ENCODE measurements at places on chromosomes 12 and 14.

GRCh38 chr12:19005257-19005801, 124.2 kb upstream of the PLEKHA5 start:
- DNase-seq = no peak

- DNase-seq = no peak
Observed at GRCh38 chr14:85622106-85622505, 92.2 kb downstream of the FLRT2 start.

- DNase-seq = no peak
Observed at GRCh38 chr14:63492391-63492790, 50.8 kb downstream of the PPP2R5E start.

- no peak for DNase-seq
Observed at GRCh38 chr12:132560614-132561426, 49.6 kb downstream of the LRCOL1 start.

DNA sequence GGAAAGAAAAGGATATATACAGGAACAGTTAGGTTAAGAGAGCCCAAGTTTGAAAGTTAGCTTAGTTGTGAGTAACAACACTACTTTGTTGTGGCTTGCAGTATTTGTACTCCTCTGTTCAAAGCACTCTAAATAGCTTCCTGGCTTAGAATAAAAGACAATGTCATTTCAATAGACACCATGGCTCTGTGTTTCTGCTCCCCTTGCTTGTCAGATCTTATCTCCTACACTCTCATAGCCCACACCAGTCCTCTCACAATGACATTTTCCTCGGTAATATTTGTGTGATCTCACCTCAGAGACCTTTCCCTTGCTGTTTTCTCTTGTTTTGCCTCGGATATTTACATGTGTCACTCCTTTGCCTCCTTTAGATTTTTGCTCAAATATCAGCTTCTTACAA, 418.4 kb downstream of the MDGA2 start:
- DNase-seq = no peak

DNA sequence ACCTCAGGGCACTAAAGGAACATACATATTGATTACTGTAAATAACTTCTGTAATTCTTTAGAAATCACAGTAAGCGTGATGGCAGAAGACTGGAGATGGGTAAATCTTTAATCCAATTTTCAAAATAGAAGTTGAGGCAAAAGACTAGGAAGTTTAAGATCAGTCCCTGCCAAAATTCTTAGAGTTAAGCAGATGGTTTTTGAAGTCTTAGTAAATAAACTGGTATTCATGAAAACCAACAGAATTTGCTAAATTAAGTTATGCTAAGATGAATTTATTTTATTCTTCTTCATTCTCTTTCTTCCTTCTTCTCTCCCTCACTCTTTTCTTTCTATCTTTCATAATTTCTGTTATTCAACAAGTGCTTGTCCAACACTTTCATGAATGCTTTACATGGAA, 98.4 kb upstream of the GARIN6 start:
- DNase-seq = no peak

- DNase-seq = no peak
Observed at GRCh38 chr14:100691395-100692056, 35.2 kb upstream of the DLK1 start.

DNA sequence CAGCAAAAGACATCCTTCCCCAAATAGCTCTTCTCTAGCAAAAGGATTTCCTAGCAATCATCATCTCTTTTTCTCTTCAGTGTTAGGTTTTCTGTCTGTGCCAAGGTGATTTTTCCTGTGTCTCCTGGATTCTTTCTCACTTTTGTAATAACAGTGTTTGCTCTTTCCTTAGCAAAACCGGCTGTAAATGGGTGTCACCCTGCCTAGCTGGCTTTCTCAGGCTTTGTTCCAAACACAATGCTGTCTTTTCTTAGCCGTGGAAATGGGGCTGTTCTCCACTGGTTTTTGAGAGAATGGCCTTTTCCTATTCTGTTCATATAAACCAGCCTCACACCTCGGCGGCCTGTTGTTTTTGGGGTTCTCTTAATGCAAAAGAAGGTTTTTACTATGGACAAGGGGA, 21.9 kb downstream of the JDP2 start:
- no peak for DNase-seq

- DNase-seq = peak; percentile 60
Observed at GRCh38 chr12:102885043-102885932, 31.8 kb downstream of the PAH start.

DNA sequence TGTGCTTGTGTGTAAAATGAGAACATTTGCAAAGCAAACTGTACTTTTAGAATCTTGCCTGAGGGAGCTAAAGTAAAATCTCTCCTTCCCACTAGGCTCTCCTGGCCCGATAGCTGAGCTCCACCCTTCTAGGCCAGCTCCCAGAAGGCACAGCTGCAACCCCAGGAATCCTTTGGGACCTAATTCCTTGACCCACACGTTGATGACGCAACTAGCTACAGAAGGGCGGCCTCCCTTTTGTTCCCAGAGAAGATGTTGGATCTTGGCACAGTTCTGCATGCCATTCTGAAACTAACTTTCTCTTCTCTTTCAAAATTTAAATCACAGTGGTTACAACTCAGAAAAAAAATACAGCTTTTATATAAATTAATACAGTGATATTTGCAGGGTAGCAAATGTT, 268.1 kb downstream of the EGLN3 start:
- DNase-seq = no peak

- DNase-seq = no peak
Observed at GRCh38 chr12:62913380-62913779, 21.6 kb downstream of the PPM1H start.

DNA sequence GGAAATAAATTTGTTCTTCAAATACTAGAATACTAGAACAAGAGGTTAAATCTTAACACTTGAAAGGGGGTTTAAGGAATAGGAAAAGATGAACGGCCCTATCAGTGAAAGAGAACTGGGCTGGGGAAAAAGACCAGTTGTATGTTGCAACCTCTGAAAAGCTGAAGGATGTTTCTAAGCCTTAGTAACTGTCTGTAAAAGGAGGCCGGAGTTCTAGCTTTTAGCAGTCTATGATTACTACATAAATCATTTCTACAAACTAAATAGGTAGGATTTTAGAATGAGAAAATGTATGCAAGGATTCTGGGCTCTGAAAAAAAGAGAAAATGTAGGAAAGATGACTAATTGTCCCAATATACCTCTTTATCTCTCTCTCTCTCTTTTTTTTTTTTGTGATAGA, 4.9 kb downstream of the CERS5 start:
- DNase-seq = no peak

DNA sequence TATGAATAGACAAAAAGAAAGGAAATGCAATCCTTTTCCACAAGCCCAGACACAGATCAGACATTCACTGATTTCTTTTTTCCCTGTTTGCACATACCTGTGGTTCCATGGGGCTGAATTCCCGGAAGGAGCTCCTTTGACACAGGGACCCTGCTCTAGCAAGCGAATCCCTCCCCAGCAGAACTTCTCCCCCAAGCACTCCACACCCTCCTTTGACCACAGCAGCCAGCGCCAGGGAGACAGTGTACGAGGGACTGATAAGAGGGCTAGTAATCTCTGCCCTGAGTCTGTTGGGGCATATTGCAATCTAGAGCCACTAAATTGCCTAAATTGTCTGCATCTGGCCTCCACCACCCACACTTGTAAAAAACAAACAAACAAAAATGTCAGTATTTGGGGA, 83.4 kb upstream of the NTF3 start:
- DNase-seq = no peak

DNA sequence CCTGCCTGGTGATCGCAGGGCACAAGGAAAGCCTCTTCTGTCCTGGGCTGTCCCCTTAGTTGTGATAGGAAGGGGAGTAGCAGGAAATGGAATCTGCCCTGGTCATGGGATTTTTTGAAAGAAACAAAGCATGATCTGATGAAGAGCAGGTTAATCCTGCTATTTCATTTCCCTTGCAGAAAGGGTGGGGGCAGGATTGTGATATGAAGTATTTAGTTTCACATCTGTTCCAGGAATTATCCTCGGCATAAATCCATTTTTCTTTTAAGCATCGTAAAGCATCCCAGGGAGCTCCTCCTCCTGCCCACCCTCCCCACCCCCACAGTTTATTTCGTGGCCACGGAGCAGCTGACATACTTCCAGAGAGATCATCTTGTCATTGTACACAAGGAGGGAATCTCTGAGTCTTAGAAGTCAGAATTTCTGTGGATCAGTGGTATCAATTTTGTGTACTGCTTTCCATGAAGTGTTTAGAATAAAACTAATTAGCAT, 53.1 kb downstream of the TGFB3 start:
- no peak for DNase-seq

GRCh38 chr14:43789458-43789857, 717.6 kb downstream of the FSCB start:
- no peak for DNase-seq

- DNase-seq = no peak
Observed at GRCh38 chr12:106068296-106068695, 70.5 kb downstream of the NUAK1 start.

GRCh38 chr14:73443758-73444157, 14.6 kb downstream of the NUMB start:
- no peak for DNase-seq

DNA sequence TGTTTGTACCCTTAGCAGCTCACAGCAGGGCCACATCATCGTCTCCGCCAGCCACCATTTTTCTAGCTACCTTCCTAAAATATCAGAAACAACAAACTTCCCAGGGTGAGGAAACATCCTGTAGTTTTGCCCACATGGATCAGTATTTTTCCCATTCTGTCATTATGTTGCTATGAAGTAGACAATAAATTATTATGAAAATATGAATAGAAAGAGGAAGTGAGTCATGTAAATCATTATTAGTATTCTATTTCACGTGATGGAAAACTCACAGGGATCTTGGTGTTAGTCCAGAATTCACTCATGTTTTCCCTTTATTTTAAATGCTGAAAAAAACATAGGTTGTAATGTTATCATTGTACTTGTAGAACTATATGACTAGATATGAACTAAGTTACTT, 319.4 kb downstream of the SYT1 start:
- DNase-seq = no peak

DNA sequence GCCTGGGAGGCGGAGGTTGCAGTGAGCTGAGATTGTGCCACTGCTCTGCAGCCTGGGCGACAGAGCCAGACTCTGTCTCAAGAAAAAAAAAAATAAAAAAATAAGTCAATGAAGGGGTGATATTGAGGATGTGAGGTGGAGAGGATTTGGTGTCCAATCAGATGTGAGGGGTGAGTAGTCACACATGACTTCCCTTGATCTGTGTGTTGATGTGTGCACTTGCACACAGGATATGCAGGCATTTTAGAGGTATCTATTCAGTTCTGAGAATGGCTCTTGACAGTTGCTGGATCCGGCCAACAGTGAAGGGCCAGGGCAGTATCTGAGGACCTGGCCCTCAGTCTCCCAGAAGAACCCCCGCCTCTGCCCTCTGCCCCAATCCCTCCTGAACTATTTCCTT, 7.8 kb upstream of the SP7 start:
- DNase-seq = no peak

- no peak for DNase-seq
Observed at GRCh38 chr12:69179786-69180185, 59.6 kb upstream of the CPSF6 start.

GRCh38 chr12:58977476-58977875, 57.2 kb upstream of the LRIG3 start:
- DNase-seq = no peak

GRCh38 chr12:67891596-67891995, 97.7 kb upstream of the IFNG-AS1 start:
- no peak for DNase-seq

GRCh38 chr14:71497645-71498086, 434.6 kb upstream of the RGS6 start:
- no peak for DNase-seq

GRCh38 chr14:77882098-77882497, 82.2 kb downstream of the ADCK1 start:
- DNase-seq = no peak

DNA sequence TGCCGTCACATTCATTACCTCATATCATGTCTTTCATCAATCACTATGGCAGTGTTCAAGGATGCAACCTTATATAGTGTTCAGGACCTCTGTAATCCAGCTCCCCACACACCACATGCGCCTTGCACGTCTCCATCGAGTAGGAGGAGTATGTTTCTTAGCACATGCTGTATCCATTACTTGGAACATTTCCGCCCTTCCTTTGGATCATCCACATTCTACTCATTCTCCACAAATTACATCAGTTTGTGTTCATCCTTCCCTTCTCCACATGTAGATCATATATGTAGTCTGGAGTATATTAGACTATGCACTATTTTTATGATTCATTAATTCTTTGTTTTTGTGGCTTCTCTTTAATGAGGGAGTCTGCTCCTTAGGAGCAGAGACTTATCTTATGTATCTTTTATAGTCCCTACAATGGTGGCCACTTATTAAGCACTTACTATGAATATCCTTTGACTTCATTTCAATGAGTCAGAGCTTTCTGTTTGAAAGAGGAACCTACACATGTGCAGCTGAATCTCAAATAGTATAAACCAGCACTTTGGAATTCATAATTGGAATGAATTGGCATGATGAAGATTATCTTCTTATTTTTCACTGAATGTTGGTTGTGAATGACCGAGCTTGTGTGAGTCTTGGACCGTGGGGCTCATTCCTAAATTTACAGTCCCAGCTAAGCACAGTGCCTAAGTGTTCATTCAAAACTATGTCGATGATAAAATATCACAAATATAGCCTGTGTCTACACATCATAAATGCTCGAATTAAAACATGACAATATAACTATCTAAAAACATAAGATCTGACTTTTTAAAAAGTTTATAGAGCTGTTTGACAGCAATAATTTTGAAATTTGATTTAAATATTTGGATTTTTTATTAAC, 30.2 kb upstream of the NPAS3 start:
- DNase-seq = no peak

GRCh38 chr14:87196436-87196835, 796.5 kb downstream of the GALC start:
- no peak for DNase-seq

DNA sequence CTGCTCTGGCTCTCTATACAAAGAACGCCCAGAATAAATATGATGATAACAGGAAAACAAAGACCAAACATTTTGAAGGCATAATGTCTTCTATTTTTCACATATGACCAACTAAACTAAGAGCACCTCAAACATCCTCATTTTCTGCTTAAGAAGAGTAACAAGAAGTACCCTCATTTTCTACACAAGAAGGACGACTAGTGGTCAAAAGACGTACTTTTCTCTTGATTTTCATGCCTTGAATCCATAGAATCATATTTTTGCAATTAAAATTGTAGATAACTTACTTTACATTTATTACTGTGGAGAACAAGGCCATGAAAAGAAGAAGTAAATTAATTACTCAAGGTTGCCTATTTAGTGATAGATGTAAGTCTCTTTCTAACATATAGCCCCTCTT, 358.6 kb downstream of the DUSP6 start:
- DNase-seq = no peak

DNA sequence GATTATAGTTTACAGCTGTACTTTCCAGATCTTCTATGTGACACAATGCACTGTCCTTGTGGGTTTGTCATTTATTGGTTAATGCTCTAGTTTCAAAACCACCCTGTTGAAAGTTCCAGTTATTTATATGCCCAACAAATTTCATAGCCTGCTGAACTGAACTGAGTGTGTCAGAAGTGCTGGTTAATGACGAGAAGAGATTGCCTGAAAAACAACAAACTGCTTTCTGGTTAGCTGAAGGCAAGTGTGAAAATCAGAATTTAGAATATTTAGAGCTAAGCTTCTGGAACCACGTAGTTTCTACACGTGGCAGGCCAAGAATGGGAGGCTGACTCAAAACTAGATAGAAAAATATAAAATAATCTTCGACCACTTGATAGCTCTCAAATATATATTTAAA, 19.1 kb upstream of the RIN3 start:
- no peak for DNase-seq
